ENCODE measurements at places on chromosomes 5 and 9.
A peak's percentile ranks its signal among the peaks of the same experiment; 100 is the strongest.

- no peak for DNase-seq
Observed at GRCh38 chr9:32403567-32404260, 19.3 kb downstream of the ACO1 start.

GRCh38 chr9:93681269-93682154, 105.1 kb downstream of the PHF2 start:
- no peak for DNase-seq

GRCh38 chr5:64457846-64458245, 48.0 kb upstream of the RGS7BP start:
- no peak for DNase-seq

DNA sequence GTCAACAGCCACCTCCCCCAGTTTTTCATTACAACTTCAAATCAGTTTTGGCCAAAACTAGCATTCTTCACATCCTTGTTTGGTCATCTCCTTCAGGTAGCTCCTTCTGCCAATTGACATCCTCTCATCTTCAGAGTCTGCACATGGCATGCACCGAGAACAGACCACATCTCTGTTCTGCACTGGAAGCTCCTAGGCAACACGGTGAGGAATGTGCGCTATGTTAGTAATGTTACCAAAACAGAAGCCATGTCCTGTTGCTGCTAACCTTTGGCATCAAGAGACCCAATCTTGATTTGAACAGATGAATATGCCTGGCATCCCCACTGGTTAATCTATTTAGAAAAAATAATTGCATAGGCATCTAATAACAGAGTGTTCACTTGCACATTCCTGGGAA, 5.1 kb upstream of the HK3 start:
- no peak for DNase-seq

- no peak for DNase-seq
Observed at GRCh38 chr5:38706376-38706775, 139.4 kb upstream of the OSMR start.

- no peak for DNase-seq
Observed at GRCh38 chr9:131418143-131419025, 24.5 kb downstream of the PRRC2B start.

DNA sequence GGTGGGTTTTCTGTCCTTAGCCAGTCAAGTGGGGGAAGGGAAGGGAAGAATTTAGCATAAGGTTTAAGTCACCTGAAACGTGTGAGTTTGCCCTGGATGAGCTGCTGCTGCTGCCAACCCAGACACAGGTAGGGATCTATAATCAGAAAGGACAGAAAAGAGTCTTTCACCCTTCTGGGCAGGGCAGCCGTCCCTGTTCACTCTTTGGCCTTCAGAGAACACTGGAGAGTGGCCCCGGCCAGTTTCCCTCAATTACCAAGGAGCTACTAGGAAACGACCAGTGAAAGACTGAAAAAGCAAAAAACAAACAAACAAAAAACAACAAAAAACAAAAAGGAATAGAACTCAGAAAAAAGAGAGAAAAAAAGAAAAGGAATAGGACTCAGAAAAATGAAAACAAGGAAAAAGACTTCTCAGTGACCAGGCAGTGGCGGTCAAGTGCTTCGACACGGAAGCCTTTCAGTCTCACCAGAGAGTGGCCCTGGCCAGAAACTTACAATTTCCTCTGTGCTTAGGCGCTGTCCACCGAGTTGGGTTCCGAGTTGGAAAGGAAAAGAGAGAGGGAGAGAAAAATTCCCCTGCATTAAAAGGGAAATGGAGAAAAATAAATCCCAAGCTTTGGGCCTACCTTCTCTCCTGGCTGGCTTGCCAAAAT, 2.5 kb upstream of the GM2A start:
- DNase-seq, result no peak

DNA sequence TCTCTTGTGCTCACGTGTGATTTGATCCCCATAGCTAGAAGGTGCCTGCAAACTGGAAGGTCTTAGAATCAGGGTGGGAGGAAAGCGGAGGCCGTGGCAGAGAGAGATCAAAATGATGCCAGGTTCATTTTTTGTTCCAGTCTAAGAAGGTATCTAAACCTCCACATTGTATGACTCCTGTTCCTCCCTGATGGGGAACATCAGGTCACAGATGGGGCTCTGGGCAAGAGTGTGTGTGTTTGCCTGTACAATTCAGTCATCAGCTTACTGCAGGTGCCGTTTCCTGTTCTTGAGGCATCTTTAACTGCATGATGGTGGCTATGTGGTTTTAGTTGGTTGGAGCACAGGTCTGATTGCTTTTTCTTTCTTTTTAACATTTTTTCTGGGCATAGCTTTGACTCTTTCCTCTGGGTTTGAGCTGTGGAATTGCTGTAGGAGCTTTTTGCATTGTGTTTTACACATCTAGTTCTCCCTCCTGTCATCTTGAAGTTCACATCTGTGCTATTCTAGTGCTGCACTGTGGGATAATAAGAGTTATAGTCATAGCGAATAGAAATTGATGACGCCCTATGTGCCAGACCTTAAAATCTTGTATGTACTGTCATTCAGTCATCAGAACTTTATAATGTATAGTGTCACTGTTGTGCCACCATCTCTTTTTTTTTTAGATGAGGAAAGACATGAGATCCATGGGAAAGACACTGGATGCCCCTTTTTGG, 30.8 kb downstream of the ARHGAP26 start:
- no peak for DNase-seq

DNA sequence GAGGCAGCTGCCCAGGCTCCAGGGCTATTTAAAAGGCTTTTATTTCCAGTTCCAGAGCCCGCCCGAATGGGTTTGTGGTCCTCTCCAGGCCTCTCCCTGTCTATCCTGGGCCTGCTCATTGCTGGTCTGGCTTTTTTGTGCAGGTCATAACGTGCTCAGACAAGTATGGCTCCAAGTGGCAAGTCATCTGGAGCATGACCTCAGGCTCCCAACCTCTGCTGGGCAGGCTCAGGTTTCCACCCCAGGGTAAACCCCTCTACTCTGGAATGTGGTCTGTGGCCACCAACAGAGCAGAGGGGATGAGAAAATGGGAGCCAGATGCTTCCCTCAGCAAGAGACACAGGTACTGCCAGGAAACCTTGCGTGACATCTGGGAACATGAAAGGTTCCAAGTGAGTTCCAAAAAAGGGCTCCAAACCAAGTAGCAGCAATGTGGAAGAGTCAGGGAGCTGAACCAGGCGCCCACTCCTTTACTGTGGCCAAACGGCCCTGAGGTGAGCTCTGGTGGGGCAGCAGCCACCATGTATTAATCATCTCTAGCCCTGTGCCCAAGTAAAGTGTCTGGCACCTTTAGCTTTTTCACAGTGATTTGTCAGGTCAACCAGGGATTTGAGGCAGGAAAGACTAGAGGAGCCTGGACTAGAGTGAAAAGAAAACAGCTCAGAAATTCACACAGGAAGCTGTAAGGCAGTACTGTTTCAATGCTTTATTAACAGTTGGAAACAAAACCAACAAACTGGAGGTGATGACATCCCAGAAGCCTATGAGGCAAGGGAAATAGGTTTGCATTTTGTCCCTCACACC, 25.7 kb downstream of the PCDHGC5 start:
- DNase-seq, result no peak

- no peak for DNase-seq
Observed at GRCh38 chr9:99241106-99241505, 19.0 kb downstream of the SEC61B start.

DNA sequence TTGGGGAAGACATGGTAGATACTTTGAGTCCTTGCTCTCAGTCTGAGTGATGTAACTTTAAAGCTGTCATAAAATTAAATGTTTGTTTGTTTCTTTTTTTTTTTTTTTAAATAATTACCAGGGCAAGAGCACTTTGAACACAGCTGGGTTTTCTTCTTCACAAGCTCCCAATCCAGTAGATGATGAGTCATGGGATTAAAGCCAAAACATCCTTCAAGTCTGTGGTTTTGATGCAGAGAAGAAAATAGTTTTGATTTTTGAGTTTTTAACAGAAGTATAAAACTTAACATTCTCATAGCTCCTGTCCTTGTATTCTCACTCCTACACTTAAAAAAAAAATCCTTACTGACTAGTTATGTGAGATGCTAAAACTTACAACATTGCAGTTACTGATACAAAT, 34.8 kb upstream of the IL31RA start:
- DNase-seq, result no peak

DNA sequence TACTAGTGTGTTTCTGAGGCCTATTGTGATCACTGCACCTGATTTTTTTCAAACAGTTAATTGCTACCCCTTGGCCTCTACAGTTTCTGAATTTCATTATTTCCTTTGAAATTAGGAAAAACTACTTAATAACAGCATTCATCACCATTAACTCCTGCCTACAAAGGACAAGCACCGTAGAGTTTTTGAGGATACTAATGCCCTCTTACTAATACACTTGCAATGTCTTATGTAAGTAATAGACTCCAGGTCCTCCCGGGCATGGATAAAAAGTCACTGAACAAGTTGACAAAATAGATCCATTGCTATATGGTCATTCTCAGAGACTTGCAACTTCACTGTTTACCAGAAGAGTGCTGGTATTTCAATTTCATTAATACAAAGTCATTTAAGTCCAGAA, 1172.5 kb downstream of the CDH12 start:
- no peak for DNase-seq

GRCh38 chr9:11931109-11931508, 762.1 kb upstream of the TYRP1 start:
- DNase-seq, result no peak

DNA sequence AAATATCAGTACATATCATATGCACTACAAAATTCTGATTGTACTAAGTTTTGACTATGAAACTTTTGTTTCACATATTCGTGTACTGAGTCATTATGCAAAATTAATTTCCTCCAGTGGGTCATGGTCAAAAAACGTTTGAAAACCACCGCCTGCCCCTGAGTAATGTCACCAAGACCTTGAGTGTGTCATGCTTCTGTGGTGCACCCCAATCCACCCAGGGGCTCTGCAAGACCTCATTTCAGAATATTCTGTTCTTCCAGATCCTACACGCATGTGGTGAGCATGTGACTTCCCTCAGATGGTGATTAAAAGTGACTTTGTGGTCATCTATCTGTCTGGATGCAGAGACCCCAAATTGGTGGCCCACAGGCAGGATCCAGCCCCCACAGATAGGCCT, 31.0 kb downstream of the ABLIM3 start:
- no peak for DNase-seq

DNA sequence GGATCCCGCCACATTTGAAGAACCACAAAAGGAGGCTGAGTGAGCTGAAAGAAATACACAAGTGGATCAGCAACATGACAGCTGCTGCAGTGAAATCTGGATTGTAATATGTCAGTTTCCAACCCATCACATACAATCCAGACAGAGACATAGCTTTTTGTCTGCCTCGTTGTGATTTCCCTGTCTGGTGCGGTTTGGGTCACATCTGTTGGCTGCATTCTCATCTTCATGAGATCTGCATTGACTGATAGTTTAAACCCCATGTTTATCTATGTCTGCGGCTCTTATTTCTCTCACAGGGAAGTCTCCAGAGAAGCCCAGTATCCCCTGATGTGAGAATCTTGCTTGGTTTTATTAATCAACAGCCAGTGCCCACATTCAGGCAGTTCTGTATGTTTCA, 403.1 kb upstream of the ZNF608 start:
- DNase-seq, result no peak

- DNase-seq, result peak; percentile 87
Observed at GRCh38 chr9:36401164-36401740, 1.2 kb upstream of the RNF38 start.

DNA sequence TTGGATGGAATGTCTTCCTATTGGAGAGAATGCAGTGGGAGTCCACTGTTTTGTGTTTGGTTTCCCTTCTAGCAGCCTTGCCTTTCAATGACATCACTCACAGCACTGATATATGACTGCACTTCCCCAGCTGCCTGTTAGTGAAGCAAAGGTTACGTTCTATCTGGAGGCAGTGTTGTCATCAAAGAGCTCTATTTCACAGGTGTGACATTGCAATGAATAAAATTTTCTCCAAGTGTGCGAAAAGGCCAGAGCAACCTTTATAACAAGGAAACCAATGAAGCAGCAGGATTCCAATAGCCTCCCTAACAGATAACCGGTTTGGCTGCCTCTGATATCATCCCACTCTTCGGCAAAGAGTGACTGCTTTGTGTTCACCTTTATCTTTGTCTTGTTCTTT, 523.5 kb upstream of the ZNF608 start:
- no peak for DNase-seq

GRCh38 chr9:35272989-35273388, 111.2 kb downstream of the UNC13B start:
- DNase-seq, result no peak

DNA sequence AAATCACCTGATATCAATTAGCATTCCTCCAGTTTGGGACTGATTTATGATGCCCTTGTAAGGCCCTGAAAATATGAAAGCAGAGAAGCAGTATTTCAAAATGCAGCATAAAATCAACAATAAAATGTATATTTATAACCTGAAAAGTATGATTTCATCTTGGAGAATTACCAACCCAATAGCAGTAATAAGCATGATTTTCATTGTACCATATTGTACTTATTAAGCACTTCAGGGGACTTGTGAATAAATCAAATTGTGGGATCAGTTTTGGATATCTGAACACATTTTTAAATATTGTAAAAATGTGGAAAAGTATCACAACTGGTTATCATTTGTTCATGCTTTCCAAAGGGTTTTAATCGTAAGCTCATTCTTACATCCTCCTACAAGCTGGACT, 250.8 kb downstream of the DMRT2 start:
- no peak for DNase-seq

- no peak for DNase-seq
Observed at GRCh38 chr5:14225173-14225834, 82.2 kb downstream of the TRIO start.

- no peak for DNase-seq
Observed at GRCh38 chr9:94921092-94921471, 194.6 kb downstream of the AOPEP start.

GRCh38 chr5:179613460-179614071, 9.9 kb downstream of the HNRNPH1 start:
- DNase-seq, result no peak

- DNase-seq, result no peak
Observed at GRCh38 chr9:106503759-106504158, 359.2 kb upstream of the ZNF462 start.

- DNase-seq, result peak; percentile 27
Observed at GRCh38 chr9:127637322-127637847, 25.3 kb downstream of the STXBP1 start.

DNA sequence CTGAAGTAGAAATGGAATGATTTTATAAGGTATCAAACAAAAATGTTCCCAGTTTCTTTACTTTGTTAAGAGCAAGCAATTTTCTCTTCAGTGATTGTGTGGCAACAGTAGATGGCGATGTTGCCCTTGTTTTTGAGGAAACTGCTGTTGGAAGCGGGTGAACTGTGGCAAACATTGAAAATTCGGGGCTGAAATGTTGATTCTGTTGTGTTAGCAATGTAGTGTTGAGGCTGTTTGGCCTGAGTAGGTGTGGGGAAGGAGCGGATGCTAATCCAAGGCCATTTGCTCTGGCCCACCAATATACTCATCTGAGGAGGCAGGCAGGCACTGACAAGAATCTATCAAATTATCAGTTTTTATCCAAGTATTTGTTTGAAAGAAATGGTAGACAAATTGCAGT, 129.8 kb downstream of the SLC12A2 start:
- DNase-seq, result peak; percentile 61

GRCh38 chr5:174626369-174626920, 97.9 kb upstream of the MSX2 start:
- no peak for DNase-seq

All from HEK293T (cell line).